Dorsolateral prefrontal cortex (tissue), 122 donors: ENCODE measurements at places on chromosomes 16 and 17.
A peak's percentile ranks its signal among the peaks of the same experiment; 100 is the strongest.

DNA sequence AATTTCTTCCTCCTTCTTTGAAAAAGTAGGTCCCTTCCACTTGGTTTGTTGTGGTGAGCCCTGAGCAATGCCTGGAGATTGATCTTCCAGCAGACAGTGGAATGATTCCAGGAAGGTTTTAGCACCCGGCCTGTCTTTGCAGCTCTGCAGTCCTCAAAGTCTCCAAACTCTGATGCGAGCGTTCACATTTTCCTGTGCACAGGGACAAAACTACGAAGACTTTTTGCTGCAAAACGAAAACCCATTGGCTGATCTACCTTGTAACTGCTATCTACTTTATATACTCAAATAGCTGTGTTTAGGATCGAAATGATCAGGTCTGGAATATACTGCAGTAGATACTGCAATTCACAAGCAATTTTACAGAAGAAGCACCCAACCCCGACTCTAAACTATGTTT, 21.7 kb downstream of the G6PC1 start:
- no peak for DNase-seq

DNA sequence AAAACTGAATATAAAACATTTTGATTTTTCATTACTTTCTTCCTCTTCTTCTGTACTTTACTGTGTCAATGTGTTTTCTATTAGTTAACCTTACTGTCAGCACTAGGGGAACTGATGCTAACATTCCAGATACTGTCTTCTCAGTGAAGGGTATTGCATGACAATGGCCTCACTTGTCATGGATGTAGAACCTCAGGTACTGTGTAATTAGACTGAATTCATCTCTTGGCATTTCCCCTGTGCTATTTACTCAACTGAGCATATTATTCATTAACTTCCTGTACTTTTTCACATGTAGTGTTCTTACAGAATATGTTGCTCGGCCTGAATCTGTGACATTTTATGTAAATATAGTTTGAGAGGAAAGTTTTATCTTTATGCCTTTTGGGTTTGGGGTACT, 237.0 kb downstream of the CA10 start:
- DNase-seq = no peak

GRCh38 chr17:44540246-44541084, 16.8 kb upstream of the FZD2 start:
- DNase-seq = no peak

GRCh38 chr16:87003414-87003755, 313.8 kb downstream of the C16orf95 start:
- no peak for DNase-seq

DNA sequence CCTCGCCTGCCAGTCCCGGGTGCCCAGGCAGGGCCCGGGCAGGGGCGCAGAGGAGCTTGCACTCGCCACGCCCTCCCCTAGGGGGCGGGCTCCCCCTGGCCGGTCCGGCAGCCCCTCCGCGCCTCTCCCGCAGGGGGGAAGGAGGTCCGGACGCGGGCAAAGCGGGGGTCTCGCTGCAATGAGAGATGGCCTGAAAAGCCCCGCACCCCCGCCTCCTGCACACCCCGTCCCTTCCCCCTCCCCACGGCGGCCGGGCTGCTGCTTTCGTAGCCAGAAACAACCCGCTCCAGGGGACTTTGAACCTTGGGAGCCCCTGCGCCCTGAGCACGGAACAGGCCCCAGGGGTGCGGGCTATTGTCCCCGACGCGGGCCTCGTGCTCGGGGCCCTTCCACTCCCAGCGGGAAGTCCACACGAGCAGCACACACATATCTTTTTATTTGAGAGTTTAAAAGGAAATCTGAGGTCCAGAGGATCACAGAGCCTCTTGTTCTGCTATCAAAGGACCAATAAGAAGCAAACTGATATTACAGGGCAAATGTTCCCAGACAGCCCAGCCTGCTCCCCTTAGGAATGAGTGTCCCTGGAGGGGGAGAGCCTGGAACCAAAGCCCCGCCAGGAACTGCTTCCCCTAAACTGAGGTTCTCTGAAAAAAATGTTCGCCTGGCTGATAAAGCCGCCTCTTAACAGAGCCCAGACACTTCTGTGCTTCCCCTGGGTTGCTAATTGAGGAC, 5.8 kb upstream of the CBX4 start:
- DNase-seq = no peak

DNA sequence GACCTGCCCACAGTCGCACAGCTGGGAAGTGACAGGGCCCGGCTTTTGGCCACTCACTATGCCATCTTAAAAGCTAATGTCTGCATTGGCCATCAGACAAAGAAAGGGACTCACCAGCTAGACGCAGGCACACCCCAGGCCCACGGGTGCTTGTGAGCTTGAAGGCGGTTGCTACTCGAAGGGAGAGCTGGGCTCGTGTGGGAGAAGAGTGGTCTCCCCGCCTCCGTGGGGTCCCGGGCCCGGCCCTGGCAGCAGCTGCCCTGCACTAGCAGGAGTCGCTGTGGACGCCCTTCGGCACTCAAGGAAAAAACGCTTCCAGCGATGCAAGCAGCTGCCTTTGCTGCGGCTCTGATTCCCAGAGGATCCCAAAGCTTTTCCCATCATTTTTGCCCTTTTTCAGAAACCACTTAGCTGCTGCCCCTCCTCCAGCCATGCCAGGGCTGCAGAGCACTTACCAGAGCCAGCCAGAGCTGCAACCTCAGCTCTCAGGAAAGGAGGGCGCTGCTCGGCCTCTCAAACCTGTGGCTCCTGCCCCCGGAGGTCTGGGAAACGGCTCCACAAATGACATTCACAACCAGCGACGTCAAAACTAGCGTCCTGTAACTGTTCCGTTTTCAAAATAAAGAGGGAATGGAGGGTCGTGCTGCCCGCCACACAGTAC, 12.3 kb downstream of the TRPV1 start:
- DNase-seq = no peak

GRCh38 chr17:50841949-50842354, 6.6 kb downstream of the WFIKKN2 start:
- DNase-seq = peak; percentile 84

DNA sequence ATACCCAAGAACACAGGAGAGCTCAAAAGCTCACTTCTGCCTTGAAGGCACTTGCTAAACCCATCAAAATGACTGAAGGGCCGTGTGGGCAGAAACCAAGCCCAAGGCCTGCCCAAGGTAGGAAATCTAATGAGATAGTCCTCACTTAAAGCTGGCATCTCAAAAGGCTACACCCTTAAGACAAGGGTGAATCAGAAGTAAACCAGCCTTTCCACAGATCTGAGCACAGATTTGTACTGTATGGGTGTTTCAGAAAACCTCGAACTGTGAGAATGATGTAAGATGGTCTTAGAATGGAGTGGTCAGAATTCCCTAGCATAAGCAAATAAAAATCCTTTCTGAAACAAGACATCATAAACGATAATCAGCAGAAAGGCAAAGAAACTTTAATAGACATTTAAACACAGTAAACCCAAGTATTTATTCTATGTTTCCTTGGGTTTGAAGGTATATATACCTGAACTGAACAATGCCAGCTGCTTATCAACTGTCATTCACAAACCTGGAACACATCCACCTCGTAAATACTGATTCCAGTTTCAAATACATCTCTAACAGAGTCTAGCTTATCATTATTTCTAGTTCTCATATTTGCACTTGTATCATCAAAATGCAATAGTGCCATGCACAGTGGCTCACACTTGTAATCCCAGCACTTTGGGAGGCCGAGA, 37.8 kb downstream of the GLG1 start:
- no peak for DNase-seq

DNA sequence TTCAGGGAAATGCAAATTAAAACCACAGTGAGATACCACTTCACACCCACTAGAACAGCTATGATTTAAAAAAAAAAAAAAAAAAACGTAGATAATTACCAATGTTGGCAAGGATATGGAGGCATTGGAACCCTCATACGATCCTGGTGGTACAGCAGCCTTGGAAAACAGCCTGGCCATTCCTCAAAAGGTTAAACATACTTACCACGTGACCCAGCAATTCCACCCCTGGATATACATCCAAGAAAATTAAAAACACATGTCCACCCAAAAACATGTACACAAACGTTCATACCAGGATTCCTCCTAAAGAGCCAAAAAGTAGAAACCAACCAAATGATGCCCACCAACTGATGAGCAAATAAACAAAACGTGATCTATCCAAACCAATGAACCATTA, 68.1 kb downstream of the GAS7 start:
- DNase-seq = no peak

DNA sequence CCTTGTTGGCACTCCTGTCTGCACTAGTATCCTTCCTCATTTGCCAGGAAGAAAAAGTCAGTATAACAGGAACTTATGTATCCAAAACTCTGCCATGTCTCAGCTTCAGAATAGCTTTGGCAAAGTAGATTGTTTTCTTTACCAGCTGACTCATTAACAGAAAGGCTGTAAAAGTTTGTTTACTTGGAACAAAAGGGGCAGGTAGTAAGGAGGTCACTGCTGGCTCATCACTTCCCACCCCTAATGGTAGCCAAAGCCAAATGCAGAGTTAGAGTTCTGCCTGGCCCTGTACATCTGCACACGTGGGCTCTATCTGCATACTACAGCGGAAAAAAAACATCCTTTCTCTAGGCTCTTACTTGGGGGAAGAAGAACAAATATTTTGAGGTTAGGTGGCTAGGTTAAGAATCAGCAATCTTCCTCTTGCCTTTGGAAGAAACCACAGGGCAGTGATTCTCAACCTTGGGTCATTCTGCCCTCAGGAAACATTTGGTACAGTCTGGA, 90.9 kb upstream of the BCAR1 start:
- DNase-seq = no peak

DNA sequence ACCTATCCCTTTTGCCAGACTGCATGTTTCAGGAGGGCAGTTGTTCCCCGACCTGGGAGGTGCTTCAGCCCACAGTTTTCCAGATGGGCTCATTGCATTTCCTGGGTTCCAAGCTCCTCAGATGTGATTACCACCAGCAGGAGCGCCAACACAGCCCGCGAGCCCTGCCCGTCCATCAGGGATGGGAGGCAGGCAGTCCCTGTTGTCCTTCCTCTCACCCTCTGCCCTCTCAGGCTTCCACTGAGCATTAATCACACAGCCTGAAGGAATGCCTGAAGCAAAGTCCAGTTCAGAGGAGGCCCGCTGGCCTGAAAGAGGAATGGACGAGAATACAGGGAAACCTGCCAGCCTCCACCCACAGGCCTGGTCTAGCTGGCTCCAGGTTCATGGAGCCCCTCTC, 256.3 kb upstream of the SDK2 start:
- DNase-seq = no peak

DNA sequence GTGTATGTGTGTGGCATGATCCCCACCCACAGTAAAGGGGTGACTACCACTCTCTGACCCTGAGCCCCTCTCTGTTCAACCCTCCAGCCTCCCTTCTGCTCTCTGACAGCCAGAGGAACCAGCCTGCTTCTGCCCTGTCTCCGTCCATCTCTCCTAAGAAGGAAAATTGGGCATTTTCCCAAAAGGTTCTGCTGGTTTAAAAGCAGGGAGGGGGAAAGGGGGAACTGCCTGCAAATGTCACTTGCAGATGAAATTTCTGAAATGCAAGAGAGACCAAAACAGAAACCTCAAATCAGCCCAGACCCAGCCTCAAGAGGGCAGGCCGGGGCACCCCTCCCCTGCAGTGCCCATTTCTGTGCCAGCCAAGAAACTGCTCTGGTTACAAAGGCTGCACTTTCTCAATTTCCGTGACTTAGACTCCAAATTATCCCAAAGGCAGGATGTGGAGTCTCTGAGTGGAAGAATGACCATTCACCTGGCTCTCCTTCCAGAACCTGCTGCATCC, 197.9 kb downstream of the RBFOX3 start:
- no peak for DNase-seq

DNA sequence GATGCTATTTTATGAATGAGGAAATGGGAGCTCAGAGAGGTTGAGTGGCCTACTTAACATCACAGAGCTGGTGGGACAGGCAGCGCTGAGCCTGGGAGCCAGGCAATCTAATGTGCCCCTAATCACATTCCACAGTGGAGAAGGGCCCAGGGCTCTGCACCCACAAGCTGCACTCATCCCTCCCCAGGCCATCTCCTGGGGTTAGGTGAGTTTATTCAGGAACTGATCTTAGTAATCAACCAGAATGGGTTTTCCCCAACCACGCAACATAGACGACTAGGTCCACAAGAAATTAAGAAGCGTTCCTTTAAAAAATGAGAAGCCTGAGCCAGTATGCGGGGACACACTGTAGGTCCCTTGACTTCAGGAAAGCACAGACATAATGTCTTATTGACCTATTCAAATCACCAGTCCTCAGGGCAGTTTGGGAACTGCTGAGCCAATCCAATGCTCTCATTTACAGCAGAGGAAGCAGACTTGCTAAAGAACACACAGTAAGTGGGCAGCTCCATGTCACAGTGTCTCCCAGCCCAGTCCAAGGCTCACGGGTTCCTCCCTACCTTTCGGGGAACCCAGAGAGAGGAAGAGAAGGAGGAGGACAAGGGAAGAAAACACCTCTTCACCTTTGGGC, 2.3 kb downstream of the MPP3 start:
- no peak for DNase-seq

- DNase-seq = no peak
These were observed 11.6 kb downstream of the ZNRF1 start for GRCh38 chr16:75010427-75010826.

- no peak for DNase-seq
These were observed 221.2 kb downstream of the PRKCA start for GRCh38 chr17:66523378-66524200.

- no peak for DNase-seq
These were observed 4.7 kb upstream of the PLCG2 start for GRCh38 chr16:81774348-81774747.

DNA sequence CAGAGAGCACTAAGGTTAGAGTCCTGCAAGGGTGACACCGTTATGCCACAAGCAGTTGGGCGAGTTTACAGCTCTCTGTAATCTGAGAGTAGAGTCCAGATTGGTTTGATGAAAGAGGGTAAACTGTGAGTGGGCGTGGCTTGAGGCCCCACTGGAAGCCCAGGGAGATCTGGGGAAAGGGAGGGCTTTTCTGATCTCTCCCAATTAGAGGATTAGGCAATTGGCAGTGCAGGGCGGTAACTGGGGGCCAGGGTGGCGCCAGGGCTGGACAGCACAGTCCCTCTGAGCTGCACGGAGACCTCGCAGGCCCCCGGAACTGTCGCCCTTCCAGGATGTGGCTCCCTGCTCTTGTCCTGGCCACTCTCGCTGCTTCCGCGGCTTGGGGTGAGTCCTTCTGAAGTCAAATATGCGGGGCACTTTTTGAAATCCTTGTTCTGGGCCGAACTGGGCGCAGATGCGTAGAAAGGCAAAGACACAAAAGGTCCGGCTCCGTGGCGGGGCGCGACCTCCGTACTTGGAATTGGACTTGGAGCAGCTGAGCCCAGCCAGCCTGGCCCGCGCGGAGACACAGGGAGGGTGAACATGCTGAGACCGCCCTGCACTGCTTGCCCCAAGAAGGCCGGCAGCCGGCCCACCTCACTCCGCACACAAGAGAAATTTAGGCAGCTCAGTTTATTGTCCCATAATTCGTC, 72.4 kb downstream of the CES1 start:
- DNase-seq = no peak

- no peak for DNase-seq
These were observed 14.4 kb downstream of the SLFN5 start for GRCh38 chr17:35257208-35257659.
